Right atrium auricular region (tissue), 2 donors: ENCODE measurements at places on chromosomes 11 and 22. TPM values are rescaled to one million over a fixed set of nuclear protein-coding genes. Genes with fewer than 3 reads are reported as not detected.

DNA sequence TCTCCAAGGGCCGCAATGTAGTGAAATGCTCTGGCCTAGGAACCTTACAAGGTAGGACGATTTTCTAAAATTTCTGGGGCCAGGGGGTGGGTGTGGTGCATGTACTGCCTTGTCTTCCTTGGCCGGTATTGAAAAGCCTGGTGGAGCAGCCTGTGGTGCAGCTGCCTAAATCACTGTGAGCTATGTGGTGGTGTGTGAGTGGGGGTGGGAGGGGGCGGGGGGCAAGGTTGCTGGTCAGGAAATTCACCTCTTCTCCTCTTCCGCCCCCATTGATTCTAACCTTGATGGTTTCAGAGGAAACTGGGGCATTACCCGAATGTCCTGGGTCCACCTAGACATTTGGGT, 137.2 kb downstream of the DBX1 start:
- DNase-seq, result no peak

- no peak for DNase-seq
These were observed 29.0 kb downstream of the ARVCF start for GRCh38 chr22:19987394-19988306.

- DNase-seq, result no peak
These were observed 2.4 kb downstream of the VPS26B start for GRCh38 chr11:134226806-134227325.

DNA sequence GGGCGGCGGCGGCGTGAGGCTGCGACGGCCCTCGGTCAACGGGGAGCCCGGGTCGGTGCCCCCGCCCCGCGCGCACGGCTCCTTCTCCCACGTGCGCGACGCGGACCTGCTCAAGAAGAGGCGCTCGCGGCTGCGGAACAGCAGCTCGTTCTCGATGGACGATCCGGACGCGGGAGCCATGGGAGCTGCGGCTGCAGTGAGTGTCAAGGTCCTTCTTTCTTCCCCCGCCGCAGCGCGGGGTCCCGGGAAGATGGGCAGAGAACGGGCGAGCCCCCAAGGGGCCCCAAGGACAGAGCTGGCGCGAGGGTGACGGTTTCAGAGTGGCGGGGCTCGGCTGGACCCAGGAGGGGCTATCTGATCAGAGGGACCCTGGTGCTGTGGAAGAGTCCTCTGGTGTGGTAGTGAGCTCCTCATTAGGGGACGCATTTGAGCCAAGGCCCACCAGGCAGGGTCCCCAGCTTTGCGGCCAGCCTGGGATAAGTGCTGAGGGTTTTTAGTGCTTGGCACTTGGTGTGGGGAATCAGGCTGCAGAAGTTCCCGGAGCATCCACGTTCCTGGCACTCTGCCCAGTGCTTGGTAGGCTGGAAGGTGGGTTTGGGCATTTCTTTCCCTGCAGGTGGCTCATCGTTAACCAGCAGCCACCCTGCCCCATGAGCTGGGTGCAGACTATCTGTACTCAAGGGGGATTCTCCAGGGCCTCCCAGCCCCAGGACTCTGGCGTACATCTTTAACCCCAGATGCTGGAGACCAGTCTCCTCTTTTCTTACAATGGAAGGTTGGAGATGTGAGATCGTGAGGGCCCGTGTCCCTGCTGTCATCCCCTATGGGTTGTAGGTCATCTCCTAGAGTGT, 9.8 kb downstream of the EHBP1L1 start:
- no peak for DNase-seq

GRCh38 chr22:41009222-41009948, 58.2 kb downstream of the RBX1 start:
- DNase-seq, result no peak

- no peak for DNase-seq
These were observed 126.0 kb upstream of the MTNR1B start for GRCh38 chr11:92843455-92843854.

GRCh38 chr11:1368966-1369365, 20.8 kb upstream of the BRSK2 start:
- DNase-seq, result no peak

Gene ZNF280B
- total RNA-seq, result 1.1 TPM

Gene LAMTOR1
- total RNA-seq, result 103 TPM

Gene NOX4
- 5.9 TPM for total RNA-seq

Gene CHST1
- total RNA-seq, result 2.7 TPM

Gene OR6Q1
- not detected for total RNA-seq

Gene ART1
- total RNA-seq, result not detected

Gene NAALAD2
- total RNA-seq, result 6.0 TPM

Gene OR10A2
- not detected for total RNA-seq
